ENCODE measurements at places on chromosomes 3 and 15. TPM values are rescaled to one million over a fixed set of nuclear protein-coding genes. Genes with fewer than 3 reads are reported as not detected.

The IL12A gene
- polyA plus RNA-seq: 1.3 TPM

The IQCF6 gene
- not detected for polyA plus RNA-seq

The BNC1 gene
- 0.28 TPM for polyA plus RNA-seq

The THBS1 gene
- polyA plus RNA-seq: 21.7 TPM

The CHRM5 gene
- polyA plus RNA-seq: not detected

The BDH1 gene
- polyA plus RNA-seq: 17.1 TPM

The PIK3CB gene
- 13.3 TPM for polyA plus RNA-seq

The DUOX1 gene
- polyA plus RNA-seq: 0.73 TPM

The SLC22A13 gene
- 0.26 TPM for polyA plus RNA-seq

The RASGRP1 gene
- polyA plus RNA-seq: 1.1 TPM

The LRRC2 gene
- polyA plus RNA-seq: 4.0 TPM

The CLEC3B gene
- not detected for polyA plus RNA-seq

The CDHR4 gene
- 0.26 TPM for polyA plus RNA-seq

The ARRDC4 gene
- 2.1 TPM for polyA plus RNA-seq

The SLC49A4 gene
- polyA plus RNA-seq: 4.0 TPM

The IDH2 gene
- 54.9 TPM for polyA plus RNA-seq

The CPNE9 gene
- polyA plus RNA-seq: 6.2 TPM

The TMEM207 gene
- not detected for polyA plus RNA-seq

The FRG2C gene
- polyA plus RNA-seq: 0.23 TPM

The PLA1A gene
- not detected for polyA plus RNA-seq

The CP gene
- 3.6 TPM for polyA plus RNA-seq

The THRB gene
- 1.7 TPM for polyA plus RNA-seq

The C3orf80 gene
- 0.57 TPM for polyA plus RNA-seq

The GATA2 gene
- polyA plus RNA-seq: 0.52 TPM

The PTPRG gene
- polyA plus RNA-seq: 24.4 TPM

The PXK gene
- 7.0 TPM for polyA plus RNA-seq

The HGD gene
- polyA plus RNA-seq: not detected

The NR1I2 gene
- 0.89 TPM for polyA plus RNA-seq
